Activated T-helper 17 cell treated with anti-CD3 and anti-CD28 coated beads, Interleukin-2, amount 50 U/mL, for 72 hours (primary cell): ENCODE measurements at places on chromosomes 2 and 18. TPM values are rescaled to one million over a fixed set of nuclear protein-coding genes. Genes with fewer than 3 reads are reported as not detected.

Gene TUBB8B
- total RNA-seq, result not detected

Gene SLC9A4
- 0.11 TPM for total RNA-seq

Gene PIEZO2
- not detected for total RNA-seq

GRCh38 chr2:27891673-27892105, 1.2 kb downstream of the BABAM2 start:
- no peak for ATAC-seq

Gene FAM110C
- total RNA-seq, result 2.2 TPM

Gene AOX1
- total RNA-seq, result 0.04 TPM

Gene BMP10
- not detected for total RNA-seq
